ENCODE measurements at places on chromosomes 13 and 19.

DNA sequence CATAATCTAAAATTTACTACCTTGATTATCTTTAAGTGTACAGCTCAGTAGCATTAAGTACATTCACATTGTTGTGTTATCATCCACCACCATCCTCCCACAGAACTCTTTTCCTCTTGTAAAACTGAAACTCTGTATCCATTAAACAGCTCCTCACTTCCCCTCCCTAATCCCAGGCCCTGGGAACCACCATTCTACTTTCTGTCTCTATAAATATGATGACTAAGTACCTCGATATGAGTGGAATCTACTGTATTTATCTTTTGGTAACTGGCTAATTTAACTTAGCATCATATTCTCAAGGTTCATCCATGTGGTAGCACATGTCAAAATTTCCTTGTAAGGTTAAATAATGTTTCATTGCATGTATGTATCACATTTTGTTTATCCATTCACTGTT lies 49.0 kb upstream of the POMP start:
- no peak for DNase-seq

GRCh38 chr19:2084993-2085720 lies 11.0 kb downstream of the MOB3A start:
- peak; percentile 97 for DNase-seq

DNA sequence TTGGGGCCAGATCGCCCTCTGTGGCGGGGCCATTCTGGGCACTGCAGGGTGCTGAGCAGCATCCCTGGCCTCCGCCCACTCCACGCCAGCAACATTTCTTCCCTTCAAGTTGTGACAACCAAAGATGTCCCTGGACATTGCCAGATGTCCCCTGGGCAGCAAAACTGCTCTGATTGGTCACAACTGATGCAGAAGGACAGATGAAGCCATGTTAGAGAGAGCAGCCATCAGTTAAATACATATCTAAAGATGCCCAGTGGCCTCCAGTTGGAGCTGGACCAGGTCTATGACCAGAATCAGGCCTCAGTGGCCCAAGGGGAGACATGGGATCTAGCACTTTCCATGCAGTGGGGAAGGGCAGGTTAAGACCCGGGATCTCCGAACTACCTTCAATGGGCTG lies 125.7 kb downstream of the PTPRS start:
- DNase-seq = no peak

DNA sequence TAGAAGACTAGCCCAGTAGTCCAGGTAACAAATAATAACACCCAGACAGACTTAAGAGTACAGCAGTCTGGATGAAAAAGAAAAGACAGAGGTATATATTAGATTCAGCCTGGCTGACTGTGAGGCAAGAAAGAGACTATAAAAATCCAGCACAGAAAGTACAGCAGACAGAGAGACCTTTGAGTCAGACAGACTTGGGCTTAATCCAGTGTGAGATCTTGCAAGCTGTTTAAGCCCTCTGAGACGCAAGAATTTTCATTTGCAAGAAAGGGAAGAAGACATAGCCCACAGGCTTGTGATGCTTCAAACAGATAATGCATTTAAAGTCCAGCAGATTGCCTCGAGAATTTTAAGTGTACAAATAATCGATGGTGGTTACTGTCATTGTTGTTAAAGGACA lies 471.4 kb downstream of the LIG4 start:
- no peak for DNase-seq

- DNase-seq = no peak
These were observed 18.0 kb upstream of the CD70 start for GRCh38 chr19:6608940-6609339.

DNA sequence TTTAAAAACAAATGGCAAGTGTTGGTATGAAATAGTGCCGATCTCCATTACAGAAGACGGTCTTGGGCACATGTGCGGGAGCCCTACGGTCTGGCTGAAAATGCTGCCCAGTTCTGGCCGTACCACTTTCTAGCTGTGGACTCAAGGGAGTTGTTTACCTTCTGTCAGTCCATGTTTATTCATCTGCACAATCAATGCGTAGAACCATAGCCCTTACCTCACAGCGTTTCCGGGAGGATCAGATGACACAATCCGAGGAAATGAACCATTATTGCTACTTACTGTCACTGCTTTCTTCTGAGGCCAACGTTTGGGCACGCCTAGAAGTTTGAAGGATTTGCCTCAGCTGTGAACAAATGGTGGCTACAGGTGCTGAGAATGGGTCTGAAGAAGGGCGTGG lies 31.2 kb downstream of the GADD45B start:
- DNase-seq = peak; percentile 62

DNA sequence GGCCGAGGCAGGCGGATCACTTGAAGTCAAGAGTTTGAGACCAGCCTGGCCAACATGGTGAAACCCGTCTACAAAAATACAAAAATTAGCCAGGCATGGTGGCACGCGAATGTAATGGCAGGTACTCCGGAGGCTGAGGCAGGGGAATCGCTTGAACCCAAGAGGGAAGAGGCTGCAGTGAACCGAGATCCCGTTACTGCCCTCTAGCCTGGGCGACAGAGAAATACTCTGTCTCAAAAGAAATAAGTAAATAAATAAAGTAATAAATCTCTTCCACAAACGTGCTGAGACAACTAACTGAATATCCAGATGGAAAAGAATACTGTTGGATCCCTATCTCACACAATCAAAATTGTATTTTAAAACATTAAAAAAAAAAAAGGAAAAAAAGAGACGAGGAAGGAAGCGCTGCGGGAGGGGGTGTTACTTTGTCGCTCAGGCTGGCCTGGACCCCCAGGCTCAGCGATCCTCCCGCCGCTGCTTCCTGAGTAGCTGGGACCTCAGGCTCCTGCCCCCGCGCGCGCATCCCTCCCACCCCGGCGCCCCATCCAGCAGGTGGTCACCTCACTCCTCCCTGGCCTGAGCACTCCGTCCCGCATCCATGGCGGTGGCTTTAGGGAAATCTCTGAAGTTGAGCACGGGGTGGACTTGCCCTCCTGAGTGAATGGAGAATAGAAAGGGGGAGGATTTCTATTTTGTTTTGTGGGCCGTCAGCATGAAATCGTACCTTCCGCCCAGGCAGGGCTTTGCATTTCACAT lies 628 bp upstream of the ZNF813 start:
- no peak for DNase-seq

- DNase-seq = no peak
These were observed 954.7 kb downstream of the SLITRK6 start for GRCh38 chr13:84844473-84844872.

- no peak for DNase-seq
These were observed 20.3 kb upstream of the CEACAM1 start for GRCh38 chr19:42548552-42548951.

- no peak for DNase-seq
These were observed 11.3 kb upstream of the ERICH6B start for GRCh38 chr13:45626731-45627374.

DNA sequence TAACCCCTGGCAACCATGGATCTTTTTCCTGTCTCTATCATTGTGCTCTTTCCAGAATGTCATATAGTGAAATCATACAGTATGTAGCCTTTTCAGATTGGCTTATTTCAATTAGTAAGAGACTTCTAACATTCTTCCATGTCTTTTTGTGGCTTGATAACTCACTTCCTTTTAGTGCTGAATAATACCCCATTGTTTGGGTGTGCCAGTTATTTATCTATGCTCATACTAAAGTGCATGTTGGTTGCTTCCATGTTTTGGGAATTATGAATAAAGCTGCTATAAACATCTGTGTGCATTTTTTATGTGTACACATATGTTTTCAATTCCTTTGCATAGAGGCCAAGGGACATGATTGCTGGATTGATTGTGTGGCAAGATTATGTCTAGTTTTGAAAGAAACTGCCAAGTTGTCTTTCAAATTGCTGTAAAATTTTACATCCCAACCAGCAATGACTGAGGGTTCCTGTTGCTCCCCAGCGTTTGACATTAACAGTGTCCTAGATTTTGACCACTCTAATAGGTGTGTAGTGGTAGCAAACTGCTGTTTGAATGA lies 358.9 kb downstream of the ITGBL1 start:
- no peak for DNase-seq

DNA sequence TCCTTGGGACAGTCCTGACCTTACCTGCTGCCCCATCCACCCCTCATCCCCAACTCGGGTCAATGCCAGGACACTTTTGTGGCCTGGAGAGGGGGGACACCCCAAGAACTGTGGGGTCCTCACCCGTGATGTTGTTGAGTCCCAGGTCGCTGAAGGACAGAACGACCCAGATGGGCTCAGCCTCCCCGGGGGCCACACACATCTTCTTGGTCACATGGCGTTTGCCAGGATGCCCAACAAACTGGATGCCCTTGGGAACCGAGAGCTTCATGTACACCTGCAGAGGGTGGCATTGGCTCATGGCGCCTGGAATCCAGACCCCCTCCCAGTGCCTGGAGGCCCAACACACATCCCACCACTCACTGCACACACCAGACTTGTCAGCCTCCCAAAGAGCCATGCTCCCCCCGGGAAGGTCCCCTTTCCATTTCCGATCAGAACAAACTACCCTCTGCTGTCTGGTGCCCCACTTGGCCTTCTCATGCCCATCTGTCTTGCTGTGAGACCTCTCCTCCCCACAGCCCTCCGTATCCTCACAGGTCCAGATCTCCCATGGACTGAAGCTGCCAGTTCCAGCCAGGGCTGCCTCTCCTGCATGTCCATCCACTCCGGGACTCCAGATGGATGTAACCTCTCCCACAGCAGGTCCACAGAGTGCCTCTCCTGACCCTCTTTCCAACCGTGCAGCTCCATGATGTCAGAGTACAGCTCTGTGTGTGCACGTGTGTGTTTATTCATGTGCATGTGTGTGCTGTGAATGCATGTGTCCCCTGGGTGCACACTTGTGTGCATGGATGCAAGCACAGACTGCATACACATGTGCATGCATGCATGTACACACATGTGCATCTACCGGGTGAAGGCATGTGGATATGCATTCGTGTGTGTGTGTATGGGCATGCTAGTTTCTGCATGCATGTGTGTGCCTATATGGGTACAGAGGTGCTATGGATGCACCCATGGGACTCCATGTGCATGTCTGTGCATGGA lies 58.4 kb downstream of the F2RL3 start:
- DNase-seq = no peak

DNA sequence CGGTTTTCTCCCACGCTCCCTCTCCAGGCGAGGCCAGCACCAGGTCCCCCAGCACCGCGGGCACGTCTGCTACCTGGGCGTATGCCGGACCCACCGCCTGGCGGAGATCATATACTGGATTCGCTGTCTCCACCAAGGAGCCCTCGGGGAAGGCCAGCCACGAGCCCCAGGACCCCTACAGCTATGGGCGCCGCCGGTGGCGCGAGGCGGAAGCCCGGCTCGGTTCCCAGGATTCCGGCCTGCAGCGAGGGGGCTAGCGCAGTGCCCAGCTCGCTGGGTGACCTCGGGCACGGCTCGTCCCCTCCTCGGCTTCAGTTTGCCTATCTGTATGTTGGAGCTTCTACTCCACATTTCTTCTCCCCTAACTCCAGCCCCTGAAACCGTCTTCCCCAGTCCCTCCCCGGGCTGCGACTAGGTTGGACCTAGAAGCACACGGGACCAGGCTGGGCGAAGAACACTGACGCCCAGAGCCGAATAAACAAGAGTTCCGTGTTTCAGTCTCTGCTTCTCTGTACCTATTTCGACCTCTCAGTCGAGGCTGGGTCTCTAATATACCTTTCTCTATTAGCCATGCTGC lies 749 bp upstream of the CPT1C start:
- no peak for DNase-seq

- DNase-seq = no peak
These were observed 10.5 kb upstream of the PLIN3 start for GRCh38 chr19:4877753-4878490.

- no peak for DNase-seq
These were observed 5.4 kb upstream of the PLK5 start for GRCh38 chr19:1518471-1518870.

- peak; percentile 92 for DNase-seq
These were observed at the start of gene ZNF675 for GRCh38 chr19:23686621-23687423. ZNF675 (minus strand) TSS chr19:23687212; CDS start chr19:23687033, 179 bp downstream.

DNA sequence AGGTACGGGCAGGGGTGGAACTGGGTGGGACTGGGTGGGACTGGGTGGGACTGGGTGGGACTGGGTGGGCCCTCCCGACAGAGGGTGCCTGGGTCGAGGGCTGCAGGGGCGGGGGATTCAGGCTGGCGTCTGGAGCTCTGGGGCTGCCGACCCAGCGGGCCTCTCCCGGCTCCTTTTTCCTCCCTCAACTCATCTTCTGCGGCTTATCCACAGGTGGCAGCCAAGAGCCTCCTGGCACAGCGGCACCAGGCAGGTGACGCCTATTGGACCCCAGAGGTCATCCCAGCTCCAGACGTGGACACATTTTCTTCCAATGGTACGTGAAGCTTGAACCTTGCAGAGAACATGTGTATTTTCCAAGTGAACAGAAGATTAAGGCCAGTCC lies 533 bp downstream of the ZNF544 start:
- peak; percentile 30 for DNase-seq

DNA sequence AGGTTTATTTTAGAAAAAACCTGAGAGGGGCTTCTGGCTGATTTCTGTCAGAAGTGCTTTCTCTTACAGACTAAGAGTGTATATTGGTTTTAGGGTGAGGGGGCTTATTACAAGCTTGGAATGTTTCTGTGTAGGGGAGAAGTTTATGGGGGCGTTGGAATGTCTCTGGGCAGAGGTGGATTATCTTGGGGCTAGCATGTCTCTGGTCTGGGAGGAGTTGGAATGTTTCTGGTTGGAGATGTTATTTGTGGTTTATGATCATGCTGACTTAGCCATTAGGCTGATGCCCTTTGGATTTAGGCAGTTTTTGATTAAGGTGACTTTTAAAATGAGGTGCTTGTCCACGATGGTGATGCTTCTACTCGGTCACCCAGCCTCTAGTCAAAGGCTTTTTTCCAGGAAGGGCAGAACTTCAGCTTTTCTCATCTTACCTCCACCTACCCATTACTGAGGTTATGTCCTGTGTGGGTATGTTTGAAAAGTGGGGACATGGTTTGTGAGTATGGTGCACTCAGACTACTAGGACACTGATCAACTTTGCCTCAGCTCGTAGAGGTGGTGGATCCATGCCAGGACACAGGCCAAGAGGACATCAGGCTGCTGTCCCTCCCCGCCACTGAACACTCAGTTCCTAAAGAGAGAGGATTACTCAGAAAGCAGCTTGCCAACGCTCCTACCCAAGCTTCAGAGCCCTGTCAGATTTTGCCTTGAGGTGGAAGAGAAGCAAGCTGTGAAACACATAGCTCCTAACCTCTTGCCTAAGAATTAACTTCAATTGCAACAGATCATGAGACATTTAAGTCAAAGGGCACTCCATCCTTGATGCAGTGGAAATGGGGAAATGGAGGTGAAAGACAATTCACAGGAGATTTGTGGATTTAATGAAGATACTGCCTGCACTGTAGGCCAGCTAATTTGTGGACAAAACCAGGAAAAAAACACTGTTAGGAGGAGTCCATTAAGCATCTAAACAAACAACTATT lies 63.6 kb downstream of the ZNF44 start:
- no peak for DNase-seq

- peak; percentile 60 for DNase-seq
These were observed 11.7 kb downstream of the CYTH2 start for GRCh38 chr19:48480558-48481500.

DNA sequence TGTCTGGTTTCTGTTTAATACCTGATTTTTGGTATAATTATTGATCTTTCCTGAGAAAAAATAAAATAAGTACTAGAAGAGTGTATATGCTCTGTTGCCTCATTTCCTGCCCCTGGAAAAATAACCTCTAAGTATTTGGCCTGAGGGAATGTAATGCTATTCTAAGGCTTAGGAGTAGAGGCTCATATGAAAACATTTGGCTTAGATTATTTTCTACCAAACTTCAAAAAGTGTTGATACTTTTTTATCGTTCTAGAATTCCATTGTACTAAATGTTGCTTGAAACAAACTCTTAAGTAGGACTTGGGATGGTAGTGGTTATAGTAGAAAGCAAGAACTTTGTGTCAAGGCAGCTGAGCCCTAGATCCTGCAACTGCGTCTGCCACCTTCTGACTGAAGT lies 57.8 kb downstream of the COG3 start:
- DNase-seq = no peak

- no peak for DNase-seq
These were observed 7.6 kb upstream of the KANK2 start for GRCh38 chr19:11204943-11205349.
